Suppressor macrophage treated with lipopolysaccharide for 4 hours (primary cell): ENCODE measurements at places on chromosomes 12 and 14.

GRCh38 chr14:34496679-34497513 lies 34.9 kb upstream of the SPTSSA start:
- peak; percentile 37 for DNase-seq

- DNase-seq, result no peak
These were observed 55.4 kb downstream of the FAR2 start for GRCh38 chr12:29204521-29204920.

DNA sequence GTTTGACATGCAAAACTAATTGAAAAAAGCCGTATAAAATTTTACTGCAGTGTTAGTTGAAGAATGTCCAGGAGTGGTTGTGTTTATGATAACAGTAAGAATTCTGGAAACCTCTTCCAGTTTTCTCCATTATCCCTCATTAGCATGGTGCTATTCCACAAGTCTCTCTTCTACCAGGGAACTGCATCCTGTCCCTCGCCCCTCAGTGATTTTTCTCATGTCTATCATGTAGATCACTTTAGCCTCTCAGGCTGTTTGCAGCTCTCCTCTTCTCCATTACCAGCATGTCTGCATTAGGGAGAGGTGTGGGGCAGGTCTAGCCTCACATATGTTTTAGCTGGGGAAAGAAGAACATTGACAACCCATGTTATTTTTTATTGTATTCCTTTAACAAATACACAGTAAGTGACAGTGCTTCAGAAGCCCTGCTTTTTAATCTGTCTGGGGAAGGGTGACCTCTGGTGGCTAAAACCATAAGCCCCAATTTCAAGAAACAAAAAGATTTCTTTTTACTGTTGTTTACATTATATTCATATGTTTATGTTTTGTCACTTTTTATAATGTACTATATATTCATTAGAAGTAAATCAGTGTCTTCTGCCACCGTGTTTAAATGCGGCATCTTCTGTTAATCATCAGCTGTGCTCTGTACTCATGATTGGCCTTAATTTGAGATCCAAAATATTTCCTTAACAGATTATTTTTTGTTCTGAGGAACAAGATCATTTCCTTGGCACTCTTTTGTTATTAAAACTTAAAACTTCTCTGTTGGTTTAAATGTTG lies 70.7 kb downstream of the RASSF8 start:
- peak; percentile 56 for DNase-seq

DNA sequence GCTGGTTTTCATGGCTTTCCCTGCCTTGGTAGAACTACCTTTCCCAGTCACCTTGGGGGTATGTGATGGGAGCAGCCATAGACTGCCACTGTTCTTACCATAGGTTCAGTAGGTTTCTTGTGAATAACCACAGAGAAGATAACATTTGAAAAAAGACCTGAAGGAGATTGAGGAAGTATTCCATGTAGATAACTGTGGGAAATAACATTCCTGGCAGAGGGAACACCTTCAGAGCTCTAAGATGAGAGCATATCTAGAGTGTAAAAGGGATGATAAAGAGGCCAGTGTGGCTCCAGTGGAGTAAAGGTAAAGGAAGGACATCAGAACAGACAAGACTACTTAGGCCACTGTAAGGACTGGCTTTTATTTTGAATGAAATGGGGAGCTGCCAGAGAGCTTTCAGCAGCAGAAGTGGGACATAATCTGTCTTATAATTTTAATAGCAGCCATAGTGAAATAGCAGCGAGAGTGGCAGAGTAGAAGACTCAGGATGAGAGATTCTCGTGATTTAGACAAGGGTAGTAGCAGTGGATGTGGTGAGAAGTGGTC lies 82.6 kb upstream of the KCNH3 start:
- DNase-seq, result no peak

DNA sequence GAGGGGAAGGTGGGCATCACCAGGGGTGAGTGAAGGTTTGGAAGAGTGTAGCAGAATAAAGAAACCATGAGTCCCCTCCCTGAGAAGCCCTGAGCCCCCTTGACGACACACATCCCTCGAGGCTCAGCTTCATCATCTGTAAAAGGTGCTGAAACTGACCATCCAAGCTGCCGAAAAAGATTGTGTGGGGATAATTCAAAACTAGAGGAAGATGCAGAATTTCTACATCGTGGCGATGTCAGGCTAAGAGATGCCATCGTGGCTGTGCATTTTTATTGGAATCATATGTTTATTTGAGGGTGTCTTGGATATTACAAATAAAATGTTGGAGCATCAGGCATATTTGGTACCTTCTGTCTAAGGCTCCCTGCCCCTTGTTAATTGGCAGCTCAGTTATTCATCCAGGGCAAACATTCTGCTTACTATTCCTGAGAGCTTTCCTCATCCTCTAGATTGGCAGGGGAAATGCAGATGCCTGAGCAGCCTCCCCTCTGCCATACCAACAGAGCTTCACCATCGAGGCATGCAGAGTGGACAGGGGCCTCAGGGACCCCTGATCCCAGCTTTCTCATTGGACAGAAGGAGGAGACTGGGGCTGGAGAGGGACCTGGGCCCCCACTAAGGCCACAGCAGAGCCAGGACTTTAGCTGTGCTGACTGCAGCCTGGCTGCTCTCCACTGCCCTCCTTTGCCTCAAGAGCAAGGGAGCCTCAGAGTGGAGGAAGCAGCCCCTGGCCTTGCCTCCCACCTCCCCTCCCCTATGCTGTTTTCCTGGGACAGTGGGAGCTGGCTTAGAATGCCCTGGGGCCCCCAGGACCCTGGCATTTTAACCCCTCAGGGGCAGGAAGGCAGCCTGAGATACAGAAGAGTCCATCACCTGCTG lies 7.0 kb downstream of the SERPINA1 start:
- DNase-seq, result no peak

DNA sequence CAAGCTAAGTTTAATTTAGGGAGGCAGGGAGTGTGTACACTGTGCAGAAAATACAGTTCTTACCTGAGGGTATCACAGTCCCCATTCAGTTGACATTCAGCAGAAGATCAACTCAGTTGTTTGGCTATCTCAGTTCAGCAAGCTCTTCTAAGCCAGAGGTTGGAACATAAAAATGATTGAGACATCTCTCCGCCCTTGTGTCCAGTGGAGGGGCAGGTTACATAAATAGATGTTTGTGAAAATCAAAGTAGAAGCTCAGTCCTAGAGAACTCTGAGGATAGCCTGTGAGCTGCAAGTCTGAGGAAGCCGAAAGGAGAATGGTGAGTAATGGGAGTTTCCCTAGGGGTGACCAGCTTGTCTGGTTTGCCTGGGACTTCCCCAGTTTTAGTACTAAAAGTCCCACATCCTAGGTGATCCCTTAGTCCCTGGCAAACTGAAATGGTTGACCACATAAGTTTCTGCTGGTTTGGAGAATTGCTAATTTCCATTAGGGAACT lies 251.4 kb upstream of the ATP2B1 start:
- peak; percentile 94 for DNase-seq

- no peak for DNase-seq
These were observed 24.4 kb downstream of the SLC6A12 start for GRCh38 chr12:189622-189962.

- peak; percentile 12 for DNase-seq
These were observed 618.6 kb downstream of the AACS start for GRCh38 chr12:125683748-125684381.

DNA sequence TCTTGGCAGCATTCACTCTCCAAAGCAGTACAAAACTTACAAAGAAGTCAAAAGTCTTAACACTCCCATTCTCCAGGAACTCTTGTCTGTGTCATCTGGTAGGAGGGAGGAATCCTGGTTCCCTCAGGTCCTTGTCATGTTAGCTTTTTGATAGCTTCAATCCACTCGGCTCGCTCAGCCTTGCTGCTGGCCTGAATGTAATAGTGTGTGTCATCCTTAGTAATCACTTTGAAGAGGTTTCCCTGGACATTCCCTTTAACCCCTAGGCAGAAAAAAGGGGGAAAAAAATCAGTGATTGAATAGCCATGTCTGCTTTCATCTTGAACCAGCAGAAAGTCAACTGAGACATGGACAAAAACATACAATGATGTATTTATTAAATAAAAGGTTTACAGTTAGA lies 24.8 kb downstream of the PLEK2 start:
- DNase-seq, result no peak

DNA sequence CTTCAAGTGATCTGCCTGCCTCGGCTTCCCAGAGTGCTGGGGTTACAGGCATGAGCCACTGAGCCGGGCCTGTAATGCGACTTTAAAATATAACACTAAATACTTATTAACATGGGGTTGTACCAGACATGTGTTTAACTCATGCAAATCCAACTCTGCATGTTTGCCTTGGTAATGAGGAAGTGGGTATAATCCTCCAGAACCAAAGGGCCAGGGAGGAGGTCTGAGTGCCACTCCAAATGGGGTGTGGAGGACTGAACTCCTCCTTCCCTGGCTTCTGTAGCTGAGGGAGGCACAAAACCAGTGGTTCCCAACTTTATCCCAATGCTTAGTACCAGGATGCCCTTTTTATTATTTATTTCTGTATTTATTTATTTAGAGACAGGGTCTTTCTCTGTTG lies 61.6 kb upstream of the MED13L start:
- peak; percentile 57 for DNase-seq

DNA sequence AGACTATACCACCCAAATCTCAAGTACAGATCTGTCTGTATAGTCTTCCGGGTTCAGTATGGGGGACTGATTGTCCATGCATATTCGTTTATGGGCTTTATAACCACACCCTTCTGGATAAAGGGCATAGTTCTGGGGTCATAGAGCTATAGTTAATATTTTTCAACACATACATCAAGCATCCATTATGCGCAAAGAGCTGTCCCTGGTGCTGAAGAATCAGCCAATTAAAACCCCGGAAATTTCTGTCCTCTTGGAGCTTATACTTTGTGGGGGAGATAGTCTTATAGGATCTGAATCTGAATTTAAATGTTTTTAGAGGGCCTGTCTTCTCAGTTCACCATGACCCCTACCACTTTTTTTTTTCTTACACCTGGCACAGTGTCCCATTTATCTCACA lies 256.7 kb downstream of the SUDS3 start:
- no peak for DNase-seq

- no peak for DNase-seq
These were observed 208.1 kb upstream of the NEDD1 start for GRCh38 chr12:96698965-96699364.

DNA sequence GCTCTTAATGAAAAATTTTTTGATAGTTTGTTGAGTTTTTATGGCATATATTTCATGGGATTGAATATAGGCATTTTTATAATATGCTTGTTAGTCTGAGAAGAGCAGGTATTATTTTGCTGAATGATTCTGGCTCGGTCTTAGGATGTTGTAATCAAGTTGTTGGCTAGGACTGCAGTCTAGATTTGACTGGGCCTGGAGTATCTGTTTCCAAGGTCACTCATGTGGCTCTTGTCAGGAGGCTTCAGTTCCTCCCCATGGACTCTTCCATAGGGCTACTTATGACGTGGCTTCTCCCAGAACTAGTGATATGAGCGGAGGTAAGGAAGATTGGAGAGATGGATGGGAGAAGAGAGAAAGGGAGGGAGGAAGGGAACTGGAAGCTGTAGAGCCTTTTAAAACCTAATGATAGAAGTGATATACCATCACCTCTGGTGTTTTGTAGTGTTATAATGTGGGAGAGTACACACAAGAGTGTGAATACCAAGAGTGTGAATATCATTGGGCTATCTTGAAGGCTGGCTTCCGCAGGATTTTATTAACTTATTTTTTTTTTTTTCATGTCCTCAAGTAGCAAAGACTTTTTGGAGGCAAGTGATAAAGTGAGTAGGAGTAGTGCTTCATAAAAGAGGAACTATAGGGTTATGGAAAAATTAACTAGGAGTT lies 4.4 kb downstream of the MNAT1 start:
- no peak for DNase-seq

DNA sequence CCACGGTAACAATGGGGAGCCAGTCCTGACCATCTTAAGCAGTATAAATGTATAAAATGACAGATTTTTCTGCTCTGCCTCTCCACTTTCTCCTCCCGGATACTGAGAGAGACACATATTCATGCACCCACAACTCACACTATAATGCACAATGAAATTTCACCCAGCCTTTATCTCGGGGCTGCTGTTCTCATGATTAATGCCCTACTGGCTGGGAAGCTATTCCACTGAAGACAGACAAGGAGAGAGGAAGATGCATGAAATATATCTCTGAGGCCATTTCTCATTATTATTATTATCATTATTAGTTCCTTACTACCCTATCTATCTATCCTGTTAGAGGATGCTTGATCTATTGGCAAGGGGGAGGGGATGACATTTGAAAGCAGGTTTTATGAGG lies 501.7 kb downstream of the DIO2 start:
- DNase-seq, result no peak

GRCh38 chr14:37819155-37820015 lies 224.0 kb downstream of the TTC6 start:
- no peak for DNase-seq

DNA sequence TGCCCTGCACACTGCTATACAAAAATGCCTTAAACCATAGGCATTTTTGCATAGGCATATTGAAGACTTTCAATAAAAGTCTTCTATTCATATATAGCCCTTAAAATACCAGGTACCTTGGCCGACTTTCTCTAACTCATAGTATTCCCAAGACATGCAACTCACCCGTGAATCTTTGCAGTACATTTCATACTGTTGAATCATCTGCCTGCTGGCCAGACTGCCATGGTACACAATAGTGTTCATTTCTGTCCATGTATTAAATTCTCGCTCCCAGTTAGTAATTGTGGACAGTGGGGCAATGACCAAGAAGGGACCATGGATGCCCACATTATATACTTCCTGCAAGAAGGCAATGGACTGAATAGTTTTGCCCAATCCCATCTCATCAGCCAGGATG lies 24.3 kb upstream of the SUPT16H start:
- DNase-seq, result no peak

DNA sequence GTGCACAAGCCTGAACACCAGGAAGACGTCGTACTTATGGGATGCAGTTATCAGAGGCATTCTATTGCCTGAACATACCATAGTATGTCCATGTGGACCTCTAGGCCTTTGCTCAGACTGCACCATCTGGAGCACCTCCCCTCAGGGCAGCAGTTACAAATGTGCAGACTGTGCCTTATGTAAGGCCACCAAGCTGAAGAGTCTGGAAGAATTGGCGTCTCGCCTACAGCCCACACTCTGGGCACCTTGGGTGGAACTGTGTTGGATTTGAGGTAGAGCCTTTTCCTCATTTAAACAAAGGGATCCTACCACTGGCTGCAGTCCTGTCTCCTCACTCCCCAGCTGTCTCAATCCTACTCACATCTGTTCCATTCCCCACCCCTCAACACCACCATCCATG lies 204.3 kb upstream of the FRMD6 start:
- DNase-seq, result no peak

GRCh38 chr14:79967453-79967852 lies 243.9 kb downstream of the DIO2 start:
- no peak for DNase-seq

GRCh38 chr12:22743700-22744099 lies 118.7 kb downstream of the ETNK1 start:
- no peak for DNase-seq

DNA sequence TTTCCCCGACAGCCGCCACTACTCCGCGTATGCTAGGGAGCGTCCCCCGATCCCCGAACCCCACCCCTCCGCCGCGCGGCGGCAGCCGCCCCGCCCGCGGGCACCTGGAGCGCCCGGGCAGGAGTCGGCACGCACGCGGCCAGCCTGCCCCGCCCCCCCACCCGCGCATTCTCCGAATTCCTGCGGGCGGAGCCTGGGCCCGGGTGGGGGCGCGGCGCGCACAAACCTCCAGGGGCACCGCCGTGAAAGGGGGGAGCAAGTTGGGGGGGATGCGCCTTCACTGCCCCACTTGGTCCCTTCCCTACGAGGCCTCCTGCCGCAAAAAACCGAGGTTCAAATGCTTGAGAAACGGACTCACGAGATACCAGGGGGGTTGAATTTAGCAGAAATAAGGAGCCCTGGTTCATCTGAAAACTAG lies 1.7 kb downstream of the AJUBA start:
- DNase-seq, result no peak
